ENCODE measurements at places on chromosomes 3 and 15.
A peak's percentile ranks its signal among the peaks of the same experiment; 100 is the strongest.

- no peak for DNase-seq
Observed at GRCh38 chr3:46926871-46927717, 49.5 kb downstream of the CCDC12 start.

GRCh38 chr3:135987661-135988060 is 22.1 kb downstream of the PPP2R3A start:
- no peak for DNase-seq

DNA sequence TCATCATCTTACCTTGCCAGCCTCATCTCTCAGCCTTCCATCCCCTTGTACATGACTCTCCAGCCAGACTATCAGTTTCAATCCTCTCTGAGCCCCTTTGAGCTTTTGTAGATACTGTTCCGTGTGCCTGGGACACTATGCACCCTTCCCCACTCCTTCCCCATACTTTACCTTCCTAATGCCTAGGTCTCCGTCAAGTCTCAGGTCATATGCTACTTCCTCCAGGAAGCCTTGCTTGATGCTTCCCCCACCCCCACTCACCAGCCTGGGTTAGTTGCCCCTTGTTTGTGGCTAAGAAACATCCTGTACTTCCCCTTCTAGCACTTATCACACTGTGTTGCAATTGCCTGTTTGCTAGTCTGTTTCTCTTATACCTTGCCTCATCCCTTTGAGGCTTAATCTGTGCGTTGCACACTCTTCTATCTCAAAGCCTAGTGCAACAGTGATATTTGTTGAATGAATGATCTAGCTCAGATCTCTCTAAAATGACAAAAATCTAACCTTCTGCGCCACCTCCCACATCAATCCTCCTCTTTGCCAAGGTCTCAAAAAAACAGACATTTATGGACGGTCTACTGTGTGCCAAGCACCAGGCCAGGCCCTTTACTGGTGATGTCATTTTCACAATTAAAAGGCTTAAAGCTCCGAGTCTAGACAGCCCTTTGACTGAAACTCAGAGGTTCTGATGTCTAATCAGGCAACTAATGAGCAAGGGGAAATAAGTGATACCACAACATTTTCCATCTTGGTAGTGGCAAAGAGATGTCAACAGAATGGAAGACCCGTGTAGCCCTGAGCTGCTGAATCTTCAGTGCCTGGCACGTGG is 6.5 kb upstream of the USP3 start:
- no peak for DNase-seq

- no peak for DNase-seq
Observed at GRCh38 chr3:62149962-62150361, 223.4 kb downstream of the FEZF2 start.

DNA sequence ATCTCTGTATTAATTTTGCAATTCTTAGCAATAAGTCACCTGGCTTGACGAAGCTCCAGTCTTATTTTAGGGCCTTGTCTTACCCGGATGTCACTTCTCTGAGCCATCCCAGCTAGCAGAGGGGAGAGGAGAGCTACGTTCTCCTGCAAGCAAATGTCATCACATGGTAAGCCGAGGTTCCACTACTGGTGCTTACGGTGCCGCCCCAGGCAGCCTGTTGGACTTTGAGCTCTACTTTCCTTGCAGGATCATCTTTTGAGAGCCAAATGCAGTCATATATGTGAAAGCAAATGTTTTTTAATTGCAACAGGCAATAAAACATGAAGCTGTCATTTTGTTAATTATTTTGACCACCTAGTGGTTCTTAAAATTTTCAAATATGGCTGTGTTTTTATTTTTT is 140.9 kb downstream of the FAM43A start:
- peak; percentile 26 for DNase-seq
